ENCODE measurements at places on chromosomes 3 and 15.

GRCh38 chr15:69576948-69577351 lies 124.3 kb downstream of the RPLP1 start:
- no peak for DNase-seq

DNA sequence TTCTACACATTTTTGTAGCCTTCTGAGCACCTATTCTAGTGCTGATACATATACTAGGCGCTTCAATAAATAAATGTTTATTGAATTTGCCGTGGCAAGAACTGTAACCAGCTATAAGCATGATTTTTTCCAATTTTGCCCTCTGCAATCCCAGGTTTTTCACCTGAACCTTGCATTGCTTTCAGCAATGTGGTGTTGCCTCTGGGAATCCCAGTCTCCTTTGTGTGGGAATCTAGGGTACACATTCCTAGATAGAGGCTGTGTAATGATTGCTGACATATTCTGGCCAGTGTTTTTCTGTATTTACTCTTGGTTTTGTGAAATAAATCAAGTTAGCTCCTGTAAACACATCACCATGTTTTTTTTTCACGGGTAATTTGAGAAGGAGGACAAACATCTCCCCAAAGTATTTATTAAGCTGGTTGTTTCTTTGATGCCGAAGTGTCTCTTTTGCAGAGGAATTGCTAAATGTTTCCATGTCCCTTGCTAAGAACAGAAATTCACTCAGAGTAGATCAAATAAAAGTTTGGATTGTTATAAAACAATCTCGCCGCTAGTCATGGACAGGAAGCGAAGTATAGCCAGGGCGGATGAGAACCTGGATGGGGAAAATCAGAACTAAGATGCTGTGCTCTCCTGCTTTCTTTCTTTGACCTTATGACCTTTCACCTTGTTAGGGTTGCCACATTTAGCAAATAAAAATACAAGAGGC lies 1.2 kb downstream of the CFAP91 start:
- DNase-seq: no peak

- DNase-seq: no peak
Observed at GRCh38 chr15:65611888-65612615, 1.1 kb upstream of the INTS14 start.

DNA sequence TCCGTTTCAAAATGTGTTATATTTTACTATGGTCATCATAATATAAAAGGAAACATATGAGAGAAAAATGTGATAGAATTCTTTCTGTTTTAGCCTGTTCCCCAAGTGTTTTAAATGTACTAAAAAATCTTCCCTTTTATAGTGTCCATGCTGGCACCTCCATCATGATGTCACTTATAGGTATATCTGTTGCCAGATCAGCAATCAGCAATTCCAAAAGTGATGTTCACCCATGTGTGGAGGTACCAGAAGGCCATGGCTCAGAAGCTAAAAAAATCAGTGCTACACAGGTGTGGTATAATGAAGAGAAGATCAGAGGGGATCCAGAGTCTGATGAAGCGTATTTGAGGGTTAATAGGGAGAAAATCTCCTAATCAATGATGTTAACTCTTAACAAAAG lies 1.1 kb upstream of the GPR15 start:
- no peak for DNase-seq

DNA sequence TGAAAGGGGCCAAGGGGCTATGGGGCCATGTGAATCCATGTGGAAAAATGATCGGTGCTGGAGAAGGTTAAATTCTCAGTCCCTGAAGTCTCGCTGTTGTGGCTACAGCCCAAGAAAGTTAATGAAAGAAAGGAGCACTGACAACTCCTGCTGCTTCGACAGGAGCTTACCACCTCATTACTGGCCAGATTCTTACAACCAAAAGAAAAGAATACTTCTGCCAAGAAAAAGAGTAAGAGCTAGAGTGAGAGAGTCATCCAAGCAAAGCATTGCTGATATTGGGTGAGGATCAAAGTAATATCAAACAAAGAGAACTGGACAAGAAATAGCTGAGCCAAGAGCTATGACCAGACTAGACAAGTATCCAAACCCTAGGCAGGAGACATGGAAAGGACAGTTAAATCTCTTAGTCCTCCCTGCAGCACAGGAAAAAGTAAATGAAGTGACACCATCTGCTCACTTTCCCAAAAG lies 348.4 kb upstream of the PLSCR5 start:
- peak; percentile 71 for DNase-seq

GRCh38 chr15:71422530-71423259 lies 307.4 kb downstream of the THSD4 start:
- no peak for DNase-seq

GRCh38 chr3:150309257-150309542 lies 98.9 kb upstream of the TSC22D2 start:
- no peak for DNase-seq

GRCh38 chr15:34737477-34737876 lies 17.3 kb downstream of the GJD2 start:
- DNase-seq: no peak

DNA sequence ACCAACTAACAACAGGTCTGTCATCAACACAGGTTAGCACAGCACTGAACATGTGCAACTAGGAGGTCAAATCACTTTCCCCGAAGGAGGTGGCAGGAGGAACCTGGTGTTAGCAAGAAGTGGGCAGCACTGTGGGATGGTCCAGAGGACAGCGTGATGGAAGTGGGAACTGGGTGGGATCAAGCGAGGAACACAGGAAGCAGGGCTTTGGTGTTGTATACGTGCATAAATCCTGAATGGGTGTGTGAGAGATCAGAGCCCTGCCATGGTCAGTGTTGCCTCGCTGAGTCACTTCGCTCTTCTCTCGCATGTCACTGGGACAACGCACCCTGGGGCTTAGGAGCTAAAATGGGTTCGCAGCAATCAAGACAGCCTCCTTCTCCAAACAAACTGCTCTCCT lies 62.1 kb downstream of the MOBP start:
- DNase-seq: no peak

DNA sequence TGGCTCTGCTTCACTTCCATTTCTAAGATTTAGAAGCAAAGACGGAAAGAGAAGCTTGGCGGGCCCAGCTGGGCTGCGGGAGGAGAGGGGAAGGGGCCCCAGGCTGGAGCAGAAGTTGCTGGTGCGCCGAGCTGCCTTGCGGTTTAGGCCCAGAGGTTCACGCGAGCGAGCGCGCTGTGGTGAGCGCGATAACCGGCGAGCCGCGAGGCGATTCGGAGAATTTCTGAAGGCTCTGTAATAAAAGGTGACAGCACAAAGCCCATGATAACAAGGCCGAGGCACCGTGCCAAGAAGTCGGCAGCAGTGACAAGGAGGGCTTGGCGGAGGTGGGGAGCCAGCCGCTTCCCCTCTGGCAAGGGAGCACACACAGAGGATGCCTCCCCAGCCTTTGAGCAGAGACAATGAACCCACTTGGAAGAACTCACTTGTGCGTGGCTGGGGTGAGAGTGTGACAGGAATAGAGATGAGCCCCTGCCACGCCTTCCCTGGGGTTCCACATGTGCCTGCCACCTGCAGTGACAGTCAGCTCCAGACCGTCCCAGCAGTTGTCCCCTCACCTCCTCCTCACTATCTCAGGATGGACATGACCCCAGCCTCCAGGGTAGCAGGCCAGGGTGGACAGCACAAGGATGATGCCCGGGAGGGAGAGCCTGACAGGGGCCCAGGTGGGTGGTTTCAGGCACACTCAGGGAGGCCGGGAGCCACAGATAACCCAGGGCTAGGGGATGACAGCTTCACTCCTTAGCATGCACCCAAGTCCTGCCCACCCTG lies 315.2 kb downstream of the UACA start:
- no peak for DNase-seq

DNA sequence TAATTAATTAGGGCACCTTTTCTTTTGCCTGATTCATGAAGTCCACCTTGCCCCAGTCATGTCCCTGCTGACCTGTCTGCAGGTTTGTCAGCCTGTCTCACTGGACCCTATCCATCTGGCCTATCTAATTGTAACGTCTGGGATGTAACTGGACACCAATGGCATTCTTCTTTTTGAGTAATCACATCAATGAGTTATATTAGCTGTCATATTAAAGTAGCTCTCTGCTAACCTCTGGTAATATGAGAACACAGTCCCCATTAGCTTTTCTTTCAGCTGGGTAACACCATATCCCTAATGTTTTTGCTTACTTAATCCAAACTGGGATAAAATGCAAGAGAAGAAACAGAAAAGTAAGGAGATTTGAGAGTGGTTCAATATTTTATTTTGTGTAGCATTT lies 166.2 kb upstream of the VEPH1 start:
- no peak for DNase-seq

DNA sequence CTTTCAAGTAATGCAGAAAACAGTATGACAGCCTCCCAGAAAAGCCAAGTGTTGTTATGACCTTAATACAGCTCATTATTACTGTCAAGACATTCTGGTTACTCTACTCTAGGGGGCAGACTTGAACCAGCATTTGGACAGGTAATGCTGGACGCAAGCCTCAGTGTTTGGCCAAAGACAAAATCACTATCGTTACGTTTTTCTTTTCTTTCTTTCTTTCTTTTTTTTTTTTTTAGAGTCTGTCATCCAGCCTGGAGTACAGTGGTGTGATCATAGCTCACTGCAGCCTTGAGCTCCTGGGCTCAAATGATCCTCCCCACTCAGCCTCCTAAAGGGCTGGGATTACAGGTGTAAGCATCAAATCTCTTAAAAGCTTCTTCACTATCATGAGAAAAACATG lies 29.4 kb upstream of the TMEM45A start:
- no peak for DNase-seq

- no peak for DNase-seq
Observed at GRCh38 chr15:74611834-74612233, 3.8 kb upstream of the CLK3 start.

GRCh38 chr3:8622873-8623691 lies 21.5 kb downstream of the SSUH2 start:
- DNase-seq: no peak

DNA sequence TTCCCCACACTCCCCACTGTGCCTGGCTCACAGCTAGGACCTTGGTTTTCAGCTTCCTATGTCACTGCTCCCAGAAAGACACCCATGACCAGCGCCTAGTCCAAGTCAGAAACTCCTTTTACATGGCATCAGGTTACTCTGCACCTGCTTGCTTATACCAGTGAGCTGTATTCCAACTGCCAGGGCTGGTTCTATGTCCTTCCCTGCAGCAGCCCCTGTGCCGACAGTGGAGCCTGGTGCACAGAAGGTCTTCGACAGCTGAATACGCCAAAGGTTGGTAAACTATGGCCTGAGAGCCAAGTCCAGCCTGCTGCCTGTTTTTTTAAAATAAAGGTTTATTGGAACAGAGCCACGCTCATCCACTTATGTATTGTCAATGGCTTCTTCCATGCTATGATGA lies 102.5 kb downstream of the IQSEC1 start:
- DNase-seq: no peak

GRCh38 chr3:26350853-26351252 lies 271.7 kb upstream of the LRRC3B start:
- no peak for DNase-seq

- no peak for DNase-seq
Observed at GRCh38 chr15:31381801-31382712, 55.4 kb downstream of the KLF13 start.

GRCh38 chr15:51830276-51830806 lies 888 bp downstream of the TMOD3 start:
- DNase-seq: peak; percentile 73

- peak; percentile 15 for DNase-seq
Observed at GRCh38 chr3:78101384-78101783, 1061.5 kb downstream of the ROBO2 start.

GRCh38 chr3:150308481-150309256 lies 99.4 kb upstream of the TSC22D2 start:
- no peak for DNase-seq

GRCh38 chr3:103136621-103137020 lies 701.8 kb downstream of the ZPLD1 start:
- no peak for DNase-seq

DNA sequence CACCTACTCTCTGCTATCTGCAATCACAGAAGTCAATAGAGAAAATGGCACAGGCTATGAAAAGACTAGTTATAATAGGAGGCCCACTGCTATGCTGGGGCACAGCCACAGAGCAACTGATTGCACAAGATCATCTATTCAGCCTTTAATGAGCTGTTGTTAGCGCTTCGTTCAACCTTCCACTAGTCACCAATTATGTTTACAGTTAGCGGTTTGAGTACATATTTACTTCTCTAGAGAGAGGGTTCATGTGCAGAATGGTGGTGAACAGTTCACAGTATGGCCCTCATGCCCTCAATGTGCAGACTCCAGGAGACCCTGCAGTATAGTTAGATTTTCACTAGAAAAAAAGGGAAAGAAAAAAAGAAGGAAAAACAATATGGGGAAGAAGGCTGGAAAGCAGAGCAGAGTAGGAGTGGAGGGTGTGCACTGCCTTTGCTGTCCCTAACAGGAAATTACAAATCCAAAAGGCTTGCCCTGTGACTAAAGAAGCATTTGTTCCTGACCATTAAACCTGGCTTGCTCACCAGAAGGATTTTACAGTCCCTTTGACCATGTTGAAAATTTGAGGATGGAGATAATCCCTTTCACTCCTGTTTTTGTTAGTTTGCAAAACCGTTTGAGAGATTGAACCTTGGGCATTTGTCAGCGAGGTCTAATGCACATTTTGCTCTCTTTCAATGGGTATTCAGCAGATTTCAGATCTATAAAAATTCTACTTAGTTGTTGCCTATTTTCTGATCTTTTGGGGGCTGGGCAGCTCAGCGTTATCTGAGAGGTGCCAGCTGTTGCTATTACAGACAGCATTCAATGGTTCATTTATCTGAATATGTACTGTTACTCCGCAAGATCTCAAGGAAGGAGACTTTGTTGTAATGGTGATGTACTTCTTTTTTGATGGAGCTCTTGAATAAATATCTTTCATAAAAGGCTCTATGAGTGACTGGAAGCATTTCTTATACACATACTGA lies 296.1 kb downstream of the LSAMP start:
- DNase-seq: no peak

- DNase-seq: no peak
Observed at GRCh38 chr3:149145974-149146373, 16.5 kb downstream of the HPS3 start.

DNA sequence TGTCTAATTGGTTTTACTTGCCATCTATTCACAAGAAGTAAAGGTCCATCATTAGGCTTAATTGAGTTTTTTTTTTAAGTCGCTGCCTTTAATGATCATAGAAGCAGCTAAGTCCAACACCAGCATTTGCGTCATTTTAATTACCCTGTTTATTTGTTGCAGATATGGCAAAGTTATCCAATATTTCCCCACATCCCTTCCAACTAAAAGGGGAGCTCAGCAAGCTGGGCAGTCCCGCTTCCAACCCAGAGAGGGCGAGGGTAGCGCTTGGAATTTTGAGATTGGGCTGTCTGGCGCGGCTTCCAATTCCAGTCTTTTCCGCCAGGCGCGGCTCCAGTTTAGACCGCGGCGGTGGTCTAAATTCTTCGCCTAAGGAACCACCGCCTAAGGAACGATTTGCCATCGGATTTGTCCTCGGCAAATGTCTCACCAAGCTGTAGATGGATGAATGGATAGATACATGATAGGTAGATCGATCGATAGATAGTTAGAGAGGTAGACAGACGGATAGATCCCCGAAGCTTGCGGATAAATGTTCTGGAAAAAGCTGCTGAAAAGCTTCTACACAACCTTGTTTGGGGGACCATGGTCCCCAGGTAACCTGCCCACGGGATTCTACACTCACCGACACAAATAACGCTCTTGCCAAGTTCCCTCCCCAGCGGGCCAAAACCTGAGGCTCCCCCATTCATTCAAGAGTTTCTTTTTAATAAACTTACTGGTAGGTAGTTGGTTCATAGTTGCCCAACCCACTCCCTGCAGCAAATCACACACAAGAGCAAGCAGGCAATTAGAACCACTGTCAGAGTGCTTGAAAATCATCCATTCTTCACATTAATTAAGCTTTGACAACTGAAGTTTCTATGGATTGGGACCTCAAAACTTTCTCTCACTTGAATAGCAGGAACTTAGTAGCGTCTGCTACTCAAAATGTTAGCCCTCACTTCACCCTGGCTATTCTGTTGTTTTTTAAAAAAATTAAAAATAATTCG lies 49.1 kb downstream of the ZIC4 start:
- DNase-seq: no peak
